Gastroesophageal sphincter (tissue), 4 donors: ENCODE measurements at places on chromosomes 3 and 15.

DNA sequence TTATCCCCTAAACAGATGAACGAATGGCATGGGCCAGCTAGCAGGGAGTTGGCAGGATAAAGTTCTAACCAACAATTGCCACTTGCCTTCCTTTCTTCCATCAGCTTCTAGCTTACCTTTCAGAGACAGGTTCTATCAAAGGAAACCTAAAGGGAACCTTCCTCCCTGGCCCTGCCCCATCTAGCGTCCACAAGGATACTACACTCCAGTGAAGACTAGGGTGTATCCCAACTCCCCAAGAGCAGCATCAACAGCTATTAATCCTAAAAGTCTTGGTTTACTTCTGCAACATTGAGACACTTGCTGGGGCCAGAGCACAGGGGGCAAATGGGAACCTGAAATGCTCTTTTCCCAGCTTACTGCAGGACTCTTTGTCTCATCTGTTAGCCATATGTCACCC, 37.0 kb upstream of the TMC3 start:
- no peak for ATAC-seq

DNA sequence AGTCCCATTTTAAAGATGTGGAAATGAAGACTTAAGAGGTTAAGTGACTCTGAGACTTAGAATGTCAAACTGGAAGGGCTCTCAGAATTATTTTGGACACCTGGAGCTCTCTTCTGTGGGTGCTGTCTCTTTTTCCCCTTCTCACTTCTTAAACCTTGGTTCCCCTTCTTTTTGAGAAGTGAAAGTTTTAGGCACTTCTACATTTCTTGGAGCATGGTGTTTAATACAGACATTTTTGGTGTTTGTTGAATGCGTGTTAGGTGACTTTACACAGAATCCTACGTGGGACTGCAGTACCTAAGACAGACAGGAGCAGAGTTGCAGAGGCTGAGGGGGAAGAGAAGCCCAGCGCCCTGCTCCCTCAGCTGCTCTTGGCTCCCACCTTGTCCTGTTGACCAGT, 133.3 kb downstream of the MDFIC2 start:
- no peak for ATAC-seq

- peak; percentile 90 for ATAC-seq
Observed at GRCh38 chr3:48656061-48656840, 6.4 kb downstream of the CELSR3 start.

DNA sequence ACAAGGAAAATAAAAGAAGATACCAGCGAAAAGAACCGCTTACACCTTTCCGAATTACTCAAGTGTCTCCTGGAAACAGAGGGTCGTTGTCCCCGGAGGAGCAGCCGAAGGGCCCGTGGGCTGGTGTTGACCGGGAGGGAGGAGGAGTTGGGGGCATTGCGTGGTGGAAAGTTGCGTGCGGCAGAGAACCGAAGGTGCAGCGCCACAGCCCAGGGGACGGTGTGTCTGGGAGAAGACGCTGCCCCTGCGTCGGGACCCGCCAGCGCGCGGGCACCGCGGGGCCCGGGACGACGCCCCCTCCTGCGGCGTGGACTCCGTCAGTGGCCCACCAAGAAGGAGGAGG, 325 bp downstream of the ALCAM start:
- no peak for ATAC-seq

DNA sequence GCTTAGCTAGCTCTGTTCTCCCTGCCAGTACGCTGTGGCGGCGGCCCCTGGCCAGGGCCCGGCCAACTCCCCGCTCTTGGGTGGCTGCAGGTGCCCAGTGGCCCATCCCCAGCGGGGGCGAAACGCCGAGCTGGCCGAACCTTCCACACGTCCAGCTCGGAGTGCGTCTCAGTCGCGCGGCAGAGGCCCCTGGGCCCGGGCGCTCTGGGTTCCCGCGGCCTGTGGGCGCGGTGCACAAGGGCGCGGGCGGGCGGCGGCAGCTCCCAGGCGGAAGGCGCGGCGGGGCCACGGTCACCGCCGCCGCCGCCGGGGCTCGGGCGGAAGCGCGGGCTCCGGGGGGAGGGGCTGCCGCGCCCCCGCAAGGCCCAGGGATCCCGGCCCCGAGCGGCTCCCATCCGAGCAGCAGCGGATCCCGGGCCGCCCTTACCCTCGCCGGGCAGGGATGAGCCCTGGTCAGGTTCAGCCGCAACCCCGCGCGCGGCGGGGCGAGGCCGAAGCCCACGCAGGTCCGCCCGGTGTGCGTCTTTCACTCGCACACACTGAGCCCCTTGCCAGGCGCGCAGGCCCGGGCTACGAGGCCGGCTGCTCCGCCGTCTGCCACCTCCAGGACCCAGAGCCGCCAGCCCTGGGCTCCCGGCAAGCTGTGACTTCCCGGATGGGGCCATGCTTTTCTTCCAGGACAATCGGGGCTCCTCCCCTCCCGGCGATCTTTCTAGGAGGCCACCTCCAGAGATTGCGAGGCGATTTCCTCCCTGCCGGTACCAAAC, 54.2 kb downstream of the CCDC54 start:
- ATAC-seq: peak; percentile 75

GRCh38 chr3:189566550-189567130, 64.5 kb upstream of the TP63 start:
- no peak for ATAC-seq

- ATAC-seq: no peak
Observed at GRCh38 chr15:75809986-75810750, 33.1 kb upstream of the UBE2Q2 start.

DNA sequence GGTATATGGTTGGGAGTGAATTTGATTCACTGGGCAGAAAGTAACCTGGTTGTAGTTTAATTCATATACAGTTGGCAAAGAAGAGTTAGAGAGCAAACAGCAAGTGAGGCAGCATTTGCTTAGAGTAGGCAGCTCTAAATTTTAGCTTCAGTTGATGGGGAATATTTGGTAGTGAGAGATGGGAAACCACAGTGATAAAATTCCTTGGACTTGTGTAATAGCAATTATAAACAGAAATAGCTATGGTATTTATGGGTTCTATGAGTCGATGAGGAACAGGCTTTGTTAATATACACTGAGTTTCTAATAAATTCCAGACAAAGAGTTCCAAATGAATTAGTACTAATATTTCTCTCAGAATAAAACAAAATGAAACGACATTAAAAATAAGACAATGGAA, 894.0 kb downstream of the ROBO2 start:
- no peak for ATAC-seq

- no peak for ATAC-seq
Observed at GRCh38 chr3:5423523-5423922, 236.0 kb downstream of the EDEM1 start.

DNA sequence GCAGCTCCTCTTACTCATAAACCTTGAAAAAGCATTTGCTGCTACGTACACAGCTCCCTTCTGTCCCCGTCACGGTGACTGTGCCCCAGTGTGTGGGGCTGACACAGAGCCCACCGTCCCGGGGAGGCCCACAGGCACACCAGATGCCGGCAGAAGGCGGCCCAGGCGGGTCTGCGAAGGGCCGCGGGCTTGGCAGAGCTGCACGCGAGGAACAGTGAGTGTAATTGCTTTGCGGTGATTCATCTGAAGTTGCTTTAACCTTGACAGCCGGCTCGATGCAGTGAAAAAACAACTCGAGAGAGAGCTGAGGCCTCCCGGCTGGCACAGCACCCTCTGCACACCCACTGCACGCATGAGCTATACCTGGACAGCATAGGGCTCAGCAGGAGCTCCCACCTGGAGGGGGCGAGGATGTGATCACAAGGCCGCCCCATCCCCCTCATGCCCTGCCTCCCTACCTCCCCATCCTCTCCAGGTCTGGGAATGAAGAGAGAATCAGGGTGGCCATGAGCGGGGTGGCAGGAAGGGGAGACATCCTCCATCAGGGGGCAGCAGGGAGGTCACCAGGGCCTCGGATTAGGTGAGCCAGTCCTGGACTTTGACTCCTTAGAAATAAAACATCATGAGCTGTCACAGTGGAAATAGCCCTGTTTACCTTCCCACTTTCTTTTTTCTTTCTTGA, 172.7 kb downstream of the MEGF11 start:
- ATAC-seq: no peak

DNA sequence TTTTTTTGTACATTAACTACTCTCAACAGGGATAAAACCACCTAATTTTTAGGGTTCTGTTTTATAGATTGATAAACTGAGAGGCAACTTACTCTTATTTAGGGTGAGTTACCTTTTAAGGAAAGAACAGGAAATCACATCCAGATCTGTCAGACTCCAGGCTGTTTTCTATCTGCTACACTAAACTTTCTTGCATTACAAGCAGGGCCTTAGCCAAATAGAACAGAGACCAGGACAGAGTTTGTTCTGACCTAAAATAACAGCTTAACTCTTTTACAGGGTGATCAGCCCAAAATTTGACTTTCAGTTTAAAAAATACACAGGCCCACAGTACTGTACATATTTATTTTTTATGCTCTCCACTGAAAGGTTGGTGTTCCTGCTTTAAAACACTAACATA, 38.6 kb downstream of the SGO1 start:
- ATAC-seq: peak; percentile 57

GRCh38 chr3:48247401-48247811, 6.5 kb downstream of the ZNF589 start:
- ATAC-seq: no peak

GRCh38 chr3:172506094-172506493, 17.1 kb downstream of the TNFSF10 start:
- no peak for ATAC-seq

- ATAC-seq: no peak
Observed at GRCh38 chr3:152147748-152148147, 121.0 kb upstream of the MBNL1 start.

DNA sequence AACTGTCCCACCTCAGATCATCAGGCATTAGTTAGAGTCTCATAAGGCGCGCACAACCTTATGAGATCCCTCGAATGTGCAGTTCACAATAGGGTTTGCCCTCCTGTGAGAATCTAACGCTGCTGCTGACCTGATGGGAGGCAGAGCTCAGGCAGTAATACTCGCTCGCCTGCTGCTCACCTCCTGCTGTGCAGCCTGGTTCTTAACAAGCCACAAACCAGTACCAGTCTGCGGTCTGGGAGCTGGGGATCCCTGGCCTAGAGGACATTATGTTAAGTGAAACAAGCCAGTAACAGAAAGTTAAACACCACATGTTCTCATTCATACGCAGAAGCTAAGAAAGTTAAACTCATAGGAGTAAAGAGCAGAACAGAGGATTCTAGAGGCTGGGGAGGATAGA, 47.0 kb downstream of the MAP3K13 start:
- no peak for ATAC-seq

- no peak for ATAC-seq
Observed at GRCh38 chr3:46998852-46999515, 19.5 kb downstream of the NBEAL2 start.

- no peak for ATAC-seq
Observed at GRCh38 chr3:62987721-62988120, 112.5 kb upstream of the CADPS start.
